Nasal cavity respiratory epithelium epithelial cell of viscerocranial mucosa (primary cell): ENCODE measurements at places on chromosomes 1 and 21. TPM values are rescaled to one million over a fixed set of nuclear protein-coding genes. Genes with fewer than 3 reads are reported as not detected.

The LINGO4 gene
- not detected in 2 replicates for total RNA-seq

The TBX19 gene
- total RNA-seq = 0.68 and 1.00 TPM in 2 replicates

The SLAMF1 gene
- total RNA-seq = not detected in 2 replicates

The SERPINC1 gene
- total RNA-seq = 0.21 TPM in 1 of 2 replicates, not detected in the other

The CATSPERE gene
- 0.34 and 0.43 TPM in 2 replicates for total RNA-seq

The XCL1 gene
- not detected in 2 replicates for total RNA-seq

The ANKRD65 gene
- 4.4 and 18.2 TPM in 2 replicates for total RNA-seq
